ENCODE measurements at places on chromosomes 11 and 22.

- peak; percentile 96 for DNase-seq
Observed at GRCh38 chr11:12137938-12138731, 27.7 kb downstream of the MICAL2 start.

DNA sequence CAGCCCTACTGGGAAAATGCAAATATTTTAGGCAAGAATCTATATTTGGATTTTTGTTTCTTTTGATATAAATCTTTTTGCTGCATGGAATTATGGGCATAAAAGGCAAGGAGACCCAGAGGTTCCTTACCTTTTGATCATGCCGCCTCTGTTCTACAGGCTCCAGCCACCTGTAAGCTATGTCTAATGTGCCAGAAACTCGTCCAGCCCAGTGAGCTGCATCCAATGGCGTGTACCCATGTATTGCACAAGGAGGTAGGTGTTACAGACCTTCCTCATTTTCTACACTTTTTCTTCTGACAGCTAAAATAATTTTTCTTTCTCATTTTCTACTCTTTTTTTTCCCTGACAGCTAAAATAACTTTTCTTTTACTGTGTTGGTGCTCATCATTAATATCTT lies 8.2 kb upstream of the BACE1-AS start:
- DNase-seq: no peak

- DNase-seq: no peak
Observed at GRCh38 chr11:7890417-7891172, 40.5 kb downstream of the OR10A6 start.

GRCh38 chr11:119907122-119907851 lies 178.3 kb upstream of the NECTIN1 start:
- DNase-seq: no peak

GRCh38 chr22:22219140-22219996 lies 25.2 kb upstream of the VPREB1 start:
- DNase-seq: no peak

DNA sequence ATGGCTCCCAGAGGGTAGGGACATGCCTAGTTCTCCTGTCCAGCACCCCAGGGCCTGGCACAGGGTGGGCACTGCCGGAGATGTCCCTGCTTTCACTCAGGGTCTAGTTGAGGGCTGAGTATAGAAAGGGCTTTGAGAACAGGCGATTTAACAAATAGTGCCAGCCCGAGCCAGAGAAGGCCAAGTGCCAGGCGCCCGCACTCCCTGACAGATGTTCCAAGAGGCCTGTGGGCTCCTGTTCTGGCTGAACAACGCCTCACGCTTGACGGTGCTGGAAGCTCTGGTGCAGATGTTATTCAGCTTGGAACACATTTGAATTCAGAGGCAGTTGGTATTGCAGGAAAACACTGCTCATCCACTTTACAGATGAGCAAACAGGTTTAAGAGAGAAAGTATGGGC lies 46.5 kb downstream of the NFAM1 start:
- no peak for DNase-seq

DNA sequence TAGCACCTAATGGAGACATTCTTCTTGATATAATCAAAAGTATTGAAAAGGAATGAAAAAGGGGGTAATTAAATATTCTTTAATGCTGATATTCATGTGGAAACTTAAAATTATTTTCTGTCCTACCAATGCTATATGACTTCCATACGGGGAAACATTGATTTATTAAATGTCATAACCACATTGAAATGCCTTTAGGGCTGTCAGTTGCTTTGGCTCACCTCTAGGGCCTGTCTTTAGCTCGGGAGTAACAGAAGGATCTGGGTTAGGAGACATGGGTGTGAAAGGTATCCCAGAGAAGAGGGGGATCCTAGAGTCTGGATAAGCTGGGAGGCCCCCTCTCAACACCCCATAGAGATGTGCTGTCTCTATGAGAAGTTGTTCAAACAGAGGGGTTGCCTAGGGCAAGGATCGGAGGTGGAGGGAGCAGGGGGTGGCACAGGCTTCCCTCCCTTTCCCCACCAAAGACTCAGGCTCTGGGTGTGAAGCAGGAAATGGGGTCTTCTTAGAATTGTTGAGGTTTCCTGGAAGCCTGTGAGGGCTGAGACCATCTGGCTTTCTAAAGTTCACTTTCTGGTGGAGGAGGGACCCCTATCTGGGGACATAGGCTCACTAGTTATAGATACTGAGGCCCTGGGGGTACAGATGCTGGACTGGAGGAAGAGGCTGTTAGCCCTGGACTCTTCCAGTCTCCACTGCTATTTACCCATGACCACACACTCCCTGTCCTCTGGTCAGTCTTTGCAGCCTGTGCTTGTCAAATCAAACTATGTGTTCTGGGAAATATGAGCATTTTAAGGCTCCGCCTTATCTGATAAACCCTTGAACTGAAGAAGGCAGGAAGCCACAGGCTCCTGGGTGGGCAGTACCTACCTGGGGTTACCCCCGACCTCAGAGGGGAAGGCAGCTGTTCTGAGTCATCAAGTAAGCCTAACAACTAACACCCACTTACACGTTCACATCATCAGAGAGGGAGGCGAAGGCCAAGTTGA lies 55.8 kb upstream of the RRAS2 start:
- peak; percentile 59 for DNase-seq

DNA sequence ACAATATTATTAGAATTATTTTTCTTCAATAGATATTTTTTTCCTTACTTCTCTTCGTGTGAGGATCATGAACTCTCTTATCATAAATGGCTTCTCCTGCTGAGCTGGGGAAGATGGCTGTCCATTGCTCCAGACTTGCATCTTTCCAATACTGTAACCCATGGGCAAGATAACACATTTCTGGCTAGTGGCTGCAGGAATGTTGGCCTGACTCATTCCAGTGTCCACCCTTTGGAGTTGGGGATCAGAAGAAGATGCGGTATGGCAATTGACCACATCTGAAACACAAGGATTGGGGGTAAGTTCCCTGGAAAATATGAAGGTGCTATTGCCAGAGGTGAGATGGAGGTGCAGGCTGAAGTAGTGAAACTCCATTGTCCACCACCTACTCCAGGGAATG lies 92.8 kb downstream of the FAR1 start:
- peak; percentile 17 for DNase-seq

DNA sequence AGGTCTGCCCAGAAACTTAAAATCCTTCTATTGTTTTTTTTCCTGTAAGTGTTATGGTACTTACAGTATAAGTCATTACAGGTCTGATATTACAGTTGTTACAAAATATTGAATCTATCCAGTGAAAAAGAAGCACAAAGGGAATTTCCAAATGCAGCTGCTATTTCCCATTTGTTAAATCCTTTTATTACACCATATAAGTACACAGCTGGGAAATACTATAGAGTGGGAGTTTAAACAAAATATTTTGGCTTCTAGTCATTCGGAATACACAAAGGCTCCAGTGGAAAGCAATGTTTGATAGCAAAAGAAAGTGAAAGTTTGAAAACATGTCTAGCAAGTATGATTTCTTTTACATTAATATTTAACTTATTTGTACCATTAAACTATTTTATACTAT lies 18.0 kb downstream of the SOX6 start:
- DNase-seq: no peak

- DNase-seq: peak; percentile 26
Observed at GRCh38 chr11:117686711-117687110, 110.3 kb downstream of the DSCAML1 start.

DNA sequence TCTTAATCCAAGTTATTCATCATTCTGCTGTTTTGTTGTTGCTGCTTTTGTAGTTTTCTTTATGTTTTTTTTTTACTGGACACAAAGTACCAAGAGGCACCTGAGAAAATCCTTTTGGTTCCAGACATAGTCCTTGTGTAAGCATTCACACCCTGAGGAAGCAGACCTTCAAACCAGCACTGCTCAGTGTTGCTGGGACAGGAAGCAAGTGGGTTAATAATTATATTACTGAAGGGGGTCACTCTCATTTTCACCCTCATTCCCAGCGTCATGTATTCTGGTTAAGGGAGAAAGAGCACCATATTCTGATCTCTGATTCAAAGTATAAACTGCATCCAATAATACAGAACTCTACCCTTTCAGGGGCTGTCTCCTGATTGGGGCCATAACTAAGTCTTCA lies 5.9 kb upstream of the ALKBH3 start:
- DNase-seq: no peak

- no peak for DNase-seq
Observed at GRCh38 chr11:22342211-22343031, 4.2 kb downstream of the SLC17A6 start.

DNA sequence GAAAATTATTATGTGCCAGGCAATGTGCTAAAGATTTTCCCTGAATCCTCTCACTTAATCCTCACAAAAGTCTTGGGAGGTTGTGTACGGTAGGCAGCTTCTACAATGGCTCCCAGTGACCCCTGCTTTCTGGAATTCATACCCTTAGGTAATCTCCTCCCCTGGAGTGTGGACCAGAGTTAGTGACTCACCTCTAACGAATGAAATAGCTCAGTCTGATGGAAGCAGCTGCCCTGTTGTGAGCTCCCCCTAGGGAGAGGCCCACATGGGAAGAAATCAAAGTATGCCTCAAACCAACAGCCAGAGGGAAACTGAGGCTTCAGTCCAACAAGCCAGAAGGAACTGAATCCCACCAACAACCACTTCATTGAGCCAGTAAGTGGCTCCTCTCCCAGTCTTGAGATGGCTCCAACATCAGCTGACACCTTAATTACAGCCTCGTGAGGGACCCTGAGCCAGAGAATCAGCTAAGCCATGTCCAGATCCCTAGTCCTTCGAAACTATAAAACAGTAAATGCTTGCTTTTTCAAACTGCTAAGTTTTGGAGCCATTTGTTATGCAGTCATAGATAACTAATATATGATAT lies 98.9 kb upstream of the ISX start:
- peak; percentile 69 for DNase-seq

GRCh38 chr22:27195094-27195493 lies 537.7 kb downstream of the MIAT start:
- DNase-seq: no peak

DNA sequence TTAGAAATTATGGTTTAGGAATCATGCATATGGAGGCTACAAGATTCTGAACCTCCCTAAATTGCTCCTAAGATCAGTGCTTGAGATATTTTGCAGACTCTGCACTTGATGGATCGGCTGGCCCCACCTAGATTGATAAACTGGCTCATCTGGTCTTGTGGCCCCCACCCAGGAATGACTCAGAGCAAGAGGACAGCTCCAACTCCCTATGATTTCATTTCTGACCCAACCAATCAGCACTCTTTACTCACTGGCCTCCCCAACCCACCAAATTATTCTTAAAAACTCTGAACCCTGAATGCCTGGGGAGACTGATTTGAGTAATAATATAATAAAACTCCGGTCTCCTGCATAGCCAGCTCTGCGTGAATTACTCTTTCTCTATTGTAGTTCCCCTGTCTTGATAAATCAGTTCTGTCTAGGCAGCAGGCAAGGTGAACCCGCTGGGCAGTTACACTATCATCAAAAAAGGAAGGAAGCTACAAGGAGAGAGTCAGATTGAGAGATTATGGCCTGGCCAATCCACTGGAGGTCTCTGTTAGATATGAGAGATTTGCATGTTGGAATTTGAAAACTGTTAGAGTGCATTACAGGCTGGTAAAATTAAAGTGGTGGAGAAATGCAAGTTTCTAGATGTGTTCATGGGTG lies 245.8 kb downstream of the CSNK2A3 start:
- DNase-seq: no peak

- no peak for DNase-seq
Observed at GRCh38 chr22:46681010-46681409, 57.0 kb downstream of the CERK start.

DNA sequence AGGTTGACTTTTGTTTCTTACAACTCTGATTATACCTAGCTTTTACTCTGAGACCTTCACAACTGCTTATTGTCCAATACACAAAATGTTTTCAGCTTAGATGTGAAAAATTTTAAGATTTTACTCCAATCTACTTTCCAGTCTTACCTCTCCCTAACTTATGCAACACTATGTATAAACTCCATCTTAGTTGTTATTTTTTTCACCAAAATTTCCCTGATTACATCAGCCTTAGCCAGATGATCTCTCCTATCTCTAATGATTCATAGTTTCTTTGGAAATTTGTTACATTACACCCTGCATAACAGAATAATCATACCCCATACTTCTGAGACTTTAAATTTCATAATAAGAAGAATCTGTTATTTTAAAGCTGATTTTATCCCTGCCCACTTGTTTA lies 621.0 kb upstream of the ANO3 start:
- DNase-seq: no peak

DNA sequence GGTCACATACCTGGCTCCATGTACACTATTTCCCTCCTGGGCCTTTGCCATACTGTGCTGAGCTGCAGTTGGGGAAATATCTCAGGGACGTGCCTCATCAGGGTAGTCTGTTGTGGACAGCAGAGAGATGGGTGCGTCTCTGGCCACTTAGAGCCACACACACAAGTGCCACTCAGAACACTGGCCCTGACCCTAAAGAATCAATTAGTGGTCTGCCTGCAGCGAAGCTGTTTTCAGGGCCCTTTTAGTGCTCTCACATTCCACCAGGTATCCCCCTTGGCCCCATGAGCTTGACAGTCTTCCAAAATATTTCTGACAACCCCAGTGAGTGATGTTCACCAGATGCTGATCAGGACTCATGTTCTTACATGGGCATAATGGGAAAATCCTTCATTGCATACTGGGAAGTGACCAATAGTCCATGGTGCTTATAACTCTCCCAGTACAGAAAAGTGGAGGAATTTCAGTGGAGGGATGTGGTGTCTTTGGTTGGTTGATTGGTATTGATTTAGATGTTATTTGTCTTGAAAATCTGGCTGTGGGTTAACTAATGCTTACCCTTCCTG lies 66.1 kb downstream of the ME3 start:
- no peak for DNase-seq

GRCh38 chr22:22403771-22404170 lies 104.8 kb downstream of the ZNF280B start:
- no peak for DNase-seq

- no peak for DNase-seq
Observed at GRCh38 chr11:68670208-68670992, 13.9 kb upstream of the GAL start.

DNA sequence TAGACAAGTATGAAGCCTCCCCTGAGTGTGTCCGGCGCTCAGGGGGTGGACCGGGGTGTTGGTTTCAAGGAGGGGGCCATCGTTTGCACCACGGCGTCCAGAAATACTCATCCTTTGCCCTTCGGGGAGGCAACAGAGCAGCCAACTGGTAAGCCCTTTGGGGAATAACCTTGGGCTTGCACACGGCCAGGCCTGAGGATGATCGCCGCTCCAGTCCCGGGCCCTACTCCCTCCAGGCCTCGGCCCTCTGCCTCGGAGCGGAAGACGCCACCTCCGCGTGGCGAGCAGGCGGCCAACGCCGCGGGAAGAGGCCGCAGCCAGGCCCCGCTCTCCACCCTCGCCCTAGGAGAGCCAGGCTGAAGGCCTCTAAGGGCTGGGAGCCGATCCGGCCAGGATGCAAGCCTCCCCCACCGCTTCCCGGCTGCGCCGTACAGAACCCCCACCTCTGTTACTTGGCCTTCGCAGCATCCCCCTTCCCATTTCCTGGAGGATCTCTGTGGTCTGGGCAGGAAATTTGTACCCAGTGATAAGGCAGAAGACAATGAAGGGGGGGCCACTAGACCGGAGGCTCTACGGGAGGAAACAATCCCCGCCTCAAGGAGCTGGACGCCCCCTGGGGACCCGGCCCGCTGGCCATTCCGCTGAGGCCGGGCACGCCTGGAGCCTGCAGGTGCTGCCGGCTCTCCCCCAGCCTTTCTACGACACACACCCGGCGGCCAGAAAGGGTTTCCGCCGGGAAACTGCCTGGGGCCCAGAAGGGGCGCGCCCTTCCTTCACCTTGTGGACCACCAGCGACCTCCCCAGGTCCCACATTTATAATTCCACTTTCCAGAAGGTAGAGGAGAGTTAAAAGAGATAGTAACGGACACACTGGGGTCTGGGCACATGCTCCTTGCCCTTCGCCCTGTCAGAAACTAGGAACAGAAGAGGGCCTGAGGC lies 2.6 kb downstream of the ESAM start:
- DNase-seq: no peak
